NCI-H2081 treated with DMSO at 0.1 percent for 48 hours (cell line): ENCODE measurements at places on chromosomes 1 and 21.

- peak; percentile 56 for DNase-seq
These were observed 9.6 kb downstream of the P3H1 start for GRCh38 chr1:42756956-42757891.

GRCh38 chr1:55636696-55637095, 421.5 kb upstream of the USP24 start:
- no peak for DNase-seq

DNA sequence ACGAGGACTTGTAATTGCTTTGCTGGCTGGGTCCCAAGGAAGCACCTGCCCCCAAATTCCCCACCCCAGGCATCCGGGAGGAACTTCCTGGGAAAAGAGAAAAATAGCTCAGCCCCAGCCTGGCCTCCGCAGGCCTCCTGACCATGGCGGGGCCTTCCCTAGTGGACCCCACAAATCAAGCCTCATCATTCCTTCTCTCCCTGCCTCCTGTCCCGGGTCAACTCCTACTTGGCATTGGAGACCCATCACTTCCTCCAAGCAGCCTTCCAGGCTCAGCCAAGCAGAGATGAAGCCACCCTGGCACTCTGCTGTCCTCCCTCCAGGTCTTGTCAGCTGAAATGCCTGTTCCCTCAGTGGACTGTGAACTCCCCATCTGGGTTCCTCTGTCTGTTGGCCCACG, 38.0 kb downstream of the AJAP1 start:
- no peak for DNase-seq

GRCh38 chr1:219317762-219318353, 144.2 kb downstream of the LYPLAL1 start:
- DNase-seq, result no peak

- no peak for DNase-seq
These were observed 41.4 kb upstream of the PCBP3 start for GRCh38 chr21:45602106-45602505.
